ENCODE measurements at places on chromosomes 7 and 10.

- DNase-seq = no peak
Observed at GRCh38 chr7:45151131-45151684, 6.4 kb upstream of the RAMP3 start.

DNA sequence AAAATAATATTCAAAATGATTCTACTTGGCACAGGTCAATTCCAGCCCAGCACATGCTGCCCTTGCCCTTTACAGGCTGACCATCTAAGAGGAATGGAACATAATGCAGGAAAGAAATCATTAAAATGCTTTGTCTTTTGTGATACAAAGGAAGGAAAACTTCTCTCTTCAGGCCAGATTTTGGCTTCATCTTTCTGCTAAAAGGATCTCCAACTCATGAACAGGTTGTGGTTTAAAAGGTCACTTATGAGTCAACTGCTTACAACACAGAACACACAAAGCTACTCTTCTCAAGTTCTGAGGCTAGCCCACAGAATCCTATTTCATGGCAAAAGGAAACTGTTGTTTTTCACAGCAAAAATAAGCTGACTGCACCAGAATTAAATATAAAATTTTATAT lies 197.1 kb downstream of the DOCK4 start:
- DNase-seq = peak; percentile 81

- DNase-seq = no peak
Observed at GRCh38 chr7:112892263-112892662, 102.1 kb upstream of the TMEM168 start.

GRCh38 chr7:22604246-22604645 lies 104.3 kb upstream of the STEAP1B start:
- DNase-seq = no peak

- DNase-seq = no peak
Observed at GRCh38 chr10:24156686-24157085, 52.3 kb upstream of the KIAA1217 start.

- no peak for DNase-seq
Observed at GRCh38 chr7:82317257-82317721, 126.3 kb downstream of the CACNA2D1 start.

DNA sequence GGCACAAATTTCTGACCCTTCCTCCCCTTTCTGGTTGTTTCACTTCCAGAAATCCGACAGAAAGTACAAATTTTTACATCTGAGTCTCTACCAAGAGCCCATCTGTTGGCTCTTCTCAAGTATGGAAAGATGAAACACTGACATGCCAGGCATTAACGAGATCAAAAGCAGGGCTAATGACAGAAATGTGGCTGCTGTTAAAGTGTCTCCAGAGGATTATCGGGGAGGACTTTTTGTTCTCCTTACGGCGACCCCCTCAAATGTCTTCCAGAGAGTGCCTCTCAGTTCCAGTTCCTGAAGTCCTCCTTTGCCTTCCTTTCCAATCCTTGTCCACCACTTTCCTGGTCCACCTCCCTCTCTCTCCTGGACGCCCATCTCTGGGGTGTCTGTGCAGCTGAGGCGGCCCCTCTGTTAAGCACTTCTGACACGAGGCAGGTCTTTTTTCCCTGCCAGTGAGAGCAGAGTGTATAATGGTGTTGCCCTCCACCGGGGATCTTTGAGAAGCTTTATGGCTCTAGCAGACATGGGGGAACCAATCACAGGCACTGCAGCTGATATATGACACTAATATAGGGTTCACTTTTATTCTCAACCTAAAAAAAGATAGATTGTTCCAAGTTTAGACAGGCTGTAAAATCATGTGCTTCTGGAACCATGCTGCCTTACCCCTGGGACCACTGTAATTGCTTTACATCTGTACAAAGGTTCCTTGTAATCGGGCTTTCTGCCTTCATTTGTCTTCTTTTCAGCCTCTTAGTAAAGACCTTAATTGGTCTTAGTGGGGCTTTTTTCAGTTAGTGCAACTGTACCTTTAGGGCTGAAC lies 757.1 kb downstream of the AUTS2 start:
- DNase-seq = peak; percentile 7

- DNase-seq = no peak
Observed at GRCh38 chr7:37074370-37074769, 350.1 kb upstream of the AOAH start.

DNA sequence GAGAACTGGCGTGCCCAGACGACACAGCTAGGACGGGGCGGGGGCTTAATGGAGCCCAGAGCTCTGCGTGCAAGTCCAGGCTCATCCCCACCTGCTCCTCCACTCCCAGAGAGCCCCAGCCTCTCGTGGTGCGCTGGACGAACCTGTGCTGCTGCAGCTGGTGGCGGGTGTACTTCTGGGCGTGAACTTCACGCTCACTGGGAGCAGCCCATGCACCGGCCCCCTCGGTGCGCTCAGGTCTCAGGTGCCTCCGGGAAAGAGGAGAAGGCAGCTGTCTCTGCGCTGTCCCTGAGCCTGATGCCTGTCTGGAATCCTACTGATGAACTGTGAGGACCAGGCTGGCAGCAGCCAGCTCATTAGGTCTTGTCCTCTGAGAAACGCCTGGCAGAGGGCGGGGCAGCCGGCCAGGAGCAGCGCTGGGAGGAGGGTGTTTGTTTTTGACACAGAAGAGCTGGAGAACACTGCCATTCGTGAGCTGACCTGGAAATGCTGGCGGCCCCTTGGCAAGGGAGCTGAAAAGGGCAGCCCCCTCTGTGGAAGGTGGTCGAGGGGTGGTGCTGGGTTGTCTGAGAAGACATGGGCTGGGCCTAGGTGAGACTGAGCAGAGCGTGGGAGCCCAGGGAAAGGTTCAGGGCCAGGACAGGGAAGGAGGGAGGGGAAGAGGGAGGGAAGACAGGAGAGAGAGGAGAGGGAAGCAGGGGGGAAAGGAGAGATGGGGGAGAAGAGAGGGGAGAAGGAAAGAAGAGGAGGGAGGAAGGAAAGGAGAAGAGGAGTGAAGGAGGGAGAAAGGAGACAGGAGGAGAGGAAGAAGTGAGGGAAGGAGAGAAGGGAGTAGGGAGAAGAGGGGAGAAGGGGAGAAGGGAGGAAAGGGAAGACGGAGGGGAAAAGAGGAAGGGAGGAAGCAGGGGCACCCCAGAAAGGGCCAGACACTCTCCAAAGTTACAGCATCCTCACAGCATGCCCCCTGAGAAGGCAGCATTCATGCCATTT lies 53.5 kb upstream of the TNS3 start:
- DNase-seq = no peak

- no peak for DNase-seq
Observed at GRCh38 chr7:152663148-152663740, 12.7 kb downstream of the XRCC2 start.

- no peak for DNase-seq
Observed at GRCh38 chr7:131546126-131546525, 10.3 kb downstream of the PODXL start.

GRCh38 chr7:100694098-100694745 lies at the start of gene GIGYF1:
Gene GIGYF1, minus strand, starts transcription at chr7:100694250. Its CDS starts 6,012 bp downstream, at chr7:100688238.
- DNase-seq = no peak

DNA sequence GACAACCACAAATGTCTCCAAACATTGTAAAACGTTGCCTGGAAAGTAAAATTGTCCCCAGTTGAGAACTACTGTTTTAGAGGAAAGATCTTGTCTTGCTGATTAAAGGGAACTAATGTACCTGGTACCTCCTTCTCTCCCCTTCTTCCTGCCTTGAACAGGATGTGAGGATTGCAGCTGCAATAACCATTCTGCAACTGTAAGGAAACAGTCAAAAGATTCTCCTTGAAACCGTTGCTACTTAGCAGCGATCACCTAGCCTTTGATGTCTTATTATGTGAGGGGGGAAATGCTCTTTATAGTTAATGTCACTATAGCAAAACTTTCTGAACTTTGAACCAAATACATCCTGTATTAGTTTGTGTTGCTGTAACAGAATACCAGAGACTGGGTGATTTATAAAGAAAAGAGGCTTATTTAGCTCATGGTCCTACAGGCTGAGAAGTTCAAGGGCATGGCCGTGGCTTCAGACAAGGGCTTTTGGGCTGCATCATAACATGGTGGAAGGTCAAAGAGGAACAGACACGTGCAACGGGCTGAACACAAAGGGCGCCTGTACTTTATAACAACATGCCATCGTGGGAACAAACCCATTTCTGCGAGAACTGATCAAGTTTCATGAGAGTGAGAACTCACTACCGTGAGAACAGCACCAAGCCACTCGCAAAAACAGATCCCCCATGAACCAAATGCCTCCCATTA lies 54.2 kb upstream of the PARD3 start:
- no peak for DNase-seq

- DNase-seq = peak; percentile 92
Observed at GRCh38 chr7:108419961-108420908, 36.0 kb downstream of the NRCAM start.

- peak; percentile 30 for DNase-seq
Observed at GRCh38 chr10:22539579-22540298, 174.6 kb downstream of the PIP4K2A start.

- no peak for DNase-seq
Observed at GRCh38 chr7:1611708-1612241, 41.9 kb upstream of the PSMG3 start.

GRCh38 chr7:106288263-106288662 lies 3.5 kb upstream of the NAMPT start:
- DNase-seq = no peak

GRCh38 chr7:28208506-28208905 lies 27.9 kb upstream of the JAZF1 start:
- no peak for DNase-seq

GRCh38 chr10:46524472-46525176 lies 31.8 kb downstream of the GPRIN2 start:
- no peak for DNase-seq

GRCh38 chr10:16436367-16436757 lies 448 bp upstream of the PTER start:
- no peak for DNase-seq

GRCh38 chr7:130995252-130996081 lies 261.5 kb upstream of the KLF14 start:
- no peak for DNase-seq

DNA sequence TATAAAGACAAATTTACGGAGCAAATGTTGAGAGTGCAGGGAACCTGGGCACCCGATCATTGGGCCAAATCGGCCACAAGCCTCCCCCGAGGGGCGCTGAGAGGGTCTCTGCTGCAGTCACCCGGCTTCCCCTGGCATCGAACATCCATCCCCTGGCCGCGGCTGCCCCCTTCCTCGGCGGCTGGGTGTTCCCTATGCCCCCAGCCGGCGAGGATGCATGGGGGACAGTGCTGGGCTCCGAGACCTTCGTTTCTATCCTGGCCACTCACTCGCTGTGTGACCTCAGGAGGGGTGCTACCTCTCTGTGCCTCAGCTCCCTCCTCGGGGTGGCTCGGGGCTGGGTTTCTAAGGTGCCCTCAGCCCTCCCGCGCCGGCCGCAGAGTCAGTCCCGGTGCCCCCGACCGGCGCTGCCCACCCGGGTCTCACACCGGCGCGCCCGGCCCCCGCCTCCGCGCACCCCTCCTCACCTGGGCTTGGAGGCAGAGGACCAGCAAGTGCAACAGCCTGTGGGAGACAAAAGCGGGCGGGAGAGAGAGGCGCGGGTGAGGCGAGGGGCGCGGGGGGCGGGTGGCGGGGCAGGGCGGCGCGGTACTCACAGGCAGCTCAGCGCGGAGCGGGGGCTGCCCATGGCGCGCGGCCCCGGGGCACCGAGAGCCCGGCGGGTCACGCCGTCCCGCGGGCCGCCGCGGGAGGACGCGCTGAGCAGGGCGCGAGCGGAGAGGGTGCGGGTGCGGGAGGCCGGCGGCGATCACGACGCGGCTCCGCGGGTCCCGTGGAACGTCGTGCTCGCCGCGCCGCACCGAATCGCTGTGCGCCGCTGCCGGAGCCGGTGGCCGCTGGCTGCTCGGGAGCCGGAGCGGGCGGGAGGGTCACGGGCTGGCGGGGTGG lies at the start of gene FGF8:
FGF8 (minus strand) TSS at position 842 of the 888 bp plus-strand sequence; CDS start at position 628, 214 bp downstream.
- no peak for DNase-seq

DNA sequence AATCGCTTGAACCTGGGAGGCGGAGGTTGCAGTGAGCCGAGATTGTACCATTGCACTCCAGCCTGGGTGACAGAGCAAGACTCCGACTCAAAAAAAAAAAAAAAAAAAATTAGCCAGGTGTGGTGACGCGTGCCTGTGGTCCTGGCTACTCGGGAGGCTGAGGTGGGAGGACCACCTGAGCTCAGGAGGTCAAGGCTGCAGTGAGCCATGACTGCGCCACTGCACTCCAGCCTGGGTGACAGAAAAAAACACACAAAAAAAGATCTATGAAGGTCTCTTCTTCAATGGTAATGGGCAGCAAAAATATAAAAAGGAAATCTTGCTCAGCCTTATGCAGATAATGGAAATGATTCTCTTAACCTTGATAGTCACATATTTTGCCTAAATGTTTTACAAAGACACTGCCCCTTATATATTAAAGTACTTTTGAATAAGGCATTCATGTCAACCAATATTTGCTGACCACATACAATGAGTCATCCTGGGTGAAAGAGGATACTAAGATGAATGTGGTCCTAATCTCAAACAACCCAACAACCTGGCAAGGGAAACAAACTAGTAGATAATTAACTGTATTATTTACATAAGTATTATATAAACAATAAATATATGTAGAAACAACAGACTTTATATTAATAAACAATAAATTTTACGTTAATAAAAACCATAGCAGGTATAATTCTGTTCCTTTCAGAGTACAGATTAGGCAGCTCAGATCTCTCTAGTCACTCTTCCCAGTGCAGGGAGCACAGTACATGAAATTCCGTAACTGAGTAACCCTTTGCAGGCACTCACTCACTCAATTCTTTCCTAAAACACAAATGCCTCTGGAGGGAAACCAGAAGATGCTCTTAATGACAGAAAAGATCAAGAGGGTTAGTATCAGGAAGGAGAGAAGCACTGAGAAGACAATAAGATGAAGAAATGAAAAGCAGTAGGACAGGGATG lies 8.1 kb downstream of the TOMM7 start:
- DNase-seq = peak; percentile 63

DNA sequence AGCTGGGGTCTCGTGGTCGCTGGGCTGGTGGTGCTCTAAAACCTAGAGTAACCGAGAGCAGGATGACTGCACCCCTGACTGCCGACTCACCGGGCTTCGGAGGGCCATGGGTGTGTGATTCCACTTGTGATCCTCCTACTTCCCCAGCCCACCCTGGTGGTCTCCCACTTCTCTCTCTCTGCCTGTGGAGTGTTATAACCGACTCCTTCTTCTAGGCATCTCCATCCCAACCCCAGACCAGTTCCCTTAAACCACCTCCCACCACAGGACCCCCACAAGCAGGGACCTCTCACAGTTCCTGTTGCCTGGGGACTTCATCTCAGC lies 52.4 kb downstream of the IKZF1 start:
- no peak for DNase-seq

- no peak for DNase-seq
Observed at GRCh38 chr7:143063741-143064140, 11.6 kb downstream of the OR6V1 start.

Data from foreskin melanocyte (primary cell).